ENCODE measurements at places on chromosomes 12 and 14.
A peak's percentile ranks its signal among the peaks of the same experiment; 100 is the strongest.

GRCh38 chr14:81759541-81759940, 225.9 kb upstream of the SEL1L start:
- no peak for DNase-seq

GRCh38 chr12:10111451-10111850, 12.7 kb upstream of the CLEC1A start:
- DNase-seq, result no peak

- DNase-seq, result peak; percentile 66
Observed at GRCh38 chr12:100154474-100155247, 12.0 kb upstream of the BLTP3B start.

DNA sequence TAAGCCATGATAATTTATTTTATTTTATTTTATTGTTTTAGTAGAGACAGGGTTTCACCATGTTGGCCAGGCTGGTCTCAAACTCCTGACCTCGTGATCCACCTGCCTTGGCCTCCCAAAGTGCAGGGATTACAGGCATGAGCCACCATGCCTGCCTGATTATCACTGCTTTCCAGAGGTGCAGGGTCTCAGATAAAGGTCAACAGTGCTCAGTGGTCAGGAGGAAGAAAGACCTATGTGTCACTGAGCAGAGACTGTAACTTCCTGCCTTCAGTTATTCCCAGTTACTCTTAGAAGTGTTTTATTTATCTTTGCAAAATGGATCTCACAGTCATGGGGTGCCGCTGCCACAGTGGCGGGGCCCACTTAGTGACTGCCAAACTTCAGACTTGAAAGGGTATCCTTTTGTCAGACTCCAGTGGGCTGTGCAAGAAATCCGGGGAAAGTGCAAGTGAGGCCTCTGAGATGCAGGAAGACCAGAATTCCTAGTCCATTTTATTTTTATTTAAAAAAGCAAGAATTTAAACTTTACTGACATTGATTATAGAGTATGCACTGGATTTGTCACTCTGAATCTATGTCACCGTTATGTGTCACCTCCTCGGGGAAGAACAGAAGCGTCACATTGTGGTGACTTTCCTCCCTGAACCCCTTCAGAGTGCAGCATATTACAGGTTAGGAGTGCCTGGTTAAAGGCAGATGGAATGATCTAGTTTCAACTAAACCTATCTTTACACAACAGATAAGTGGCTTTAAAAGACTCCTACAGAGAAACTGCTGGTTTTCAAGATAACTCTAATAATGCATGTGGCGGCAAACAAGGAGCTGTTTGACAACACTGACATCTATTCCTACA, 59.1 kb upstream of the BICD1 start:
- no peak for DNase-seq

- DNase-seq, result no peak
Observed at GRCh38 chr12:66144791-66145754, 14.5 kb upstream of the LLPH start.

DNA sequence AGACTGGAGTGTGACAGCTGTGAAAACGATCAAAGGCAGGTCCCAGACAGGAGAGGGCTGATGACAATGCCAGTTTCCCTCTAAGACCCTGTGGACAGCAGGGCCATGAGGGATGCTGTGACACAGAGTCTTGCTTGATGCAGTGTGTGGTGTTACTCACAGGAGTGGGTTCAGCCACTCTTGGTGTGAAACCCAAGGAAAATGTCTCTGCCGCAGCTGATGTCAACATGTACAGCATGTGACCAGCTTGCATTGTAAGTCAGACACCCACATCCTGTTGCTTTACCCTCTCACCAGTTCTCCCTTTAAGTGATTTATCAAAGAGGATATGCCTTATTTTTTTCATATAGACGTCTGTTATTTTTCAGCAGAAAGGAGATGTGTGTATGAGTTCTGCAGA, 268.6 kb downstream of the BTG1 start:
- DNase-seq, result peak; percentile 53

- DNase-seq, result no peak
Observed at GRCh38 chr12:54497883-54498282, 331 bp downstream of the NCKAP1L start.

DNA sequence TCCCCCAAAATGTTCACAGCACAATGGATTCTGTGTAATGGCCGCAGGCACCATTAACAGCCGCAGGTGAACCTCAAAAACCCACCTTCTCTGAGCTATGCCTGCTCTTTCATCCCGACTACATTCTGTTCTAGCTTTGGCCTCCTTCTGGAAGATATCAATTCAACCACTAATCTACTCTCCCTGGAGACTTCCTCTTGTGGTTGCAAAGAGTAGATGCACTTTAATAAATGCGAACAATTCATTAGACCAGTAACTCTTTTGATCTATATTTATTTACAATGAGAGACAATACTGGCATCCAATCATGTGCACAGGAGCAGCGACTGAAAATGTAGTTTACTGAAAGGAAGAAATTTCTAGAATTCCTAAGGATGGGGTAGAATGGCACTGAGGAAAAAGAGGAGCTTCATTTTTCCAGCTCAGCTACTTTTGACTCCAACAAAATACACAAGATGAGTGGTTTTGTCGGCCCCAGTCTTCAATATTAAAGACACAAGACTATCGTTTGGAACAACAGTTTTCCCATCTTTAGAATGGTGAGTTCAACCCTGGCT, 5.3 kb downstream of the GRIN2B start:
- no peak for DNase-seq

- no peak for DNase-seq
Observed at GRCh38 chr12:39205969-39206368, 237.0 kb downstream of the KIF21A start.

DNA sequence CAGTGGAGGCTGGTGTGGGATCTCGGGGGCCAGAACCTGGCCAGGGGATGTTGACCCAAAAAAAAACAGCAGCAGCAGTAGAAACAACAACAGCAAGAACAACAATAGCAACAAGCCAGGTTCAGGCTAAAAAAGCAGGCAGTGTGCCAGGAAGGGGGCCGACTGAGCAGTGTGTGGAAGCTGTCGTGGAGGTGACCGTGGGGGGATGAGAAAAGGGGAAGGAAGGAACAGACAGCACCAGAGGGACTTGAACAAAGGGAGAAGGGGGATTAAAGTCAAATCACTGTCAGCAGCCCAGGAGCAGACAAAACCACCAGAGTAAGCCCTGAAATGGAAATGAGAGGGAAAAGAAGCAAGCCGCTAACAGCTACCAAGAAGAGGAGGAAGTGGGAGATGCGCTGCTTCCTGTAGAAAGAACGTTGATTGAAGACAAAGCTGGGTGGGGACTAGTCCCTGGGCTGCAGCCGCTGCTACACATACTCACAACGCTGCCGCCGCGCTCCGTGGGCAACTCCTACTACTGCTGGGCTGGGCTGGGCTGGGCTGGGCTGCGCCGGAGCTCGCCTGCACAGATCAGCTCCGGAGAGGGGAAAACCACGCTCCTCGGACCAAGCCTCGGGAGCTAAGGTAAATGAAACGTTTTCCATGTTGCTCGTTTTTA, at the start of gene GNG2:
Gene GNG2, plus strand, starts transcription at position 449 of the 661 bp plus-strand sequence. CDS start 90,067 bp downstream, outside the sequence.
- peak; percentile 36 for DNase-seq

GRCh38 chr12:89539426-89540223, 13.8 kb upstream of the POC1B start:
- no peak for DNase-seq

DNA sequence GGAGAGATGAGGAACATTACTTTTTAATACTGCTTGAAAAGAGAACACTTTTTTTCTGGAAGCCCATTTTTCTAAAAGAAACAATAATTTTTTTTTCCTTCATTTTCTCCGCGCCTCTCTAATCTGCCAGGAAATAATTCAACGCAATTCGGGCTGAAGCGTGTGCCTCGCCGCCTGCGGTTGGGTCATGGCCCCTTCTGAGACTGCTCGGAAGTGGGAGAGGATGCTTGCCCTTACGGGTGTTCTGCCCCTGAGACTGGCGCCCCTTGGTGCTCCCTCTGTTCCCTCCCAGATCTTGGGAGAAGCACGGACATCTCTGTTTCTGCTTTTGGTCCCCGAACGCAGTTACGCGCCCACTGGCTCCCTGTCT, 332 bp upstream of the TBC1D30 start:
- no peak for DNase-seq

DNA sequence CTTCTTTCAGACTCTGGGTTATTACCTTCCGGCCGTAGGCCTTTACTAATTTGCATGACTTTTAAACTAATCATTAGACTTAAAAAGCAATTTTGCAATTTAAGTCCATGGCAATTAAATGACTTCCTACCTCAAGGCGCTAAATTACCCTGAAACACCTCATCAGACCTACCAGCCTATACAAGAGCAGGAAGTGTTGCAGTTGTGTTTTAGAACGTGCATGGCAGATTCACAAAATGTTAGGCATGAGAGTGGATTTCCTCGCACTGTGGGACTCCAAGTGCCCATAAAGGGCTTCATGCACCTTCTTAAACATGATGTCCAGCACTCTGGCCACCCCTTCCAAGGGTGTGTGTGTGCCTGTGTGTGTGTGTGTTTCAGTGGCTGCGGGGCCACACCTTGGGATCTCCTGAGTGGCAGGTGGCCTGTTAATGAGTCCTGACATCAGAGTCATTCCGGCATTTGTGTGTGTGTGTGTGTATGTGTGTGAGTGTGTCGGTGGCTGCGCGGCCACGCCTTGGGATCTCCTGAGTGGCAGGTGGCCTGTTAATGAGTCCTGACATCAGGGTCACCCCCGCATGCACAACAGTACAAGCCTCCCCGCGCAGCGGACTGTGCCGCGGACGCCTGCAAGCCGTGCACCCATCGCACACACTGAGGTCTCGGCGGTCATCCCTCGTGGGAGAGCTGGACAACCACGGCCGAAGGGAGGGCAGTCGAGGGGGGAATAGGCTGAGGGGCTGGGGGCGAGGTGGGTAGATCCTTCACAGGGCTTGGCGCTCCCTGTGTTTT, 900 bp downstream of the C2CD5 start:
- DNase-seq, result peak; percentile 10

GRCh38 chr14:55386037-55386808, 25.4 kb downstream of the ATG14 start:
- no peak for DNase-seq

DNA sequence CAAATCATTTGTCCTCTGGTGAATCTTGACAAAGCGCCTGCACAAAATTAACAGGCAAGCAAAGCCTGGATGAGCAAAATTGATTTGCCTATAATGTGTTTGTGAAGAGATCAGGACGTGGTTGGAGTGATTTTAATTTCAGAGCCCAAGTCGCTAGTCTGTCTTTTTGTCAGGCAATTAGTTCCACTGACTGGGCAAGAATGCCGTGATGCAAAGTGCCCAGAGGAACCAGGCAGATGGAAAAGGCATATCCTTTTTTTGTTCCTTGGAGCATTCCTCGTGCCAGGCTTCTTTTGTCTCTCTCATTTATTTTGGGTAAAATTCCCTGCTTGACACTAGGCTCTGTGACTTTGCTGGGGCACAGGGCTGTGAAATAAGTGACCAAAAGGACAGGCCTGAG, 65.9 kb upstream of the CCDC198 start:
- DNase-seq, result no peak

- DNase-seq, result no peak
Observed at GRCh38 chr12:15858353-15858752, 23.8 kb upstream of the STRAP start.

- DNase-seq, result no peak
Observed at GRCh38 chr12:38102197-38102596, 214.4 kb upstream of the ALG10B start.

- no peak for DNase-seq
Observed at GRCh38 chr14:85279407-85279806, 250.5 kb upstream of the FLRT2 start.

DNA sequence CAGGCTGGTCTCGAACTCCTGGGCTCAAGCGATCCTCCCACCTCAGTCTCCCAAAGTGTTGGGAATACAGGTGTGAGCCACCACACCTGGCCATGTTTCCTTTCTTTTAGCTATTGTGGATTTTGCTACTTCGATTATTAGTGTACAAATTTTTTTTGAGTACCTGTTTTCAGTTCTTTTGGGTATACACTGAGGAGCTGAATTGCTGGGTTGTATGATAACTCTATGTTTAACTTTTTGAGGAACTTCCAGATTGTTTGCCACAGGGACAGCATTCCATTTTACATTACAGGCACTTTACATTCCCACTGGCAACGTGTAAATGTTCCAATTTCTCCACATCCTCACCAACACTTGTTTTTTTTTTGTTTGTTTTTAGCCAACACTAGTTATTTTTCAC, 198.1 kb upstream of the TBX3 start:
- DNase-seq, result no peak

- no peak for DNase-seq
Observed at GRCh38 chr12:58917699-58918468, 2.4 kb downstream of the LRIG3 start.

GRCh38 chr14:99077844-99078236, 194.2 kb downstream of the BCL11B start:
- no peak for DNase-seq

DNA sequence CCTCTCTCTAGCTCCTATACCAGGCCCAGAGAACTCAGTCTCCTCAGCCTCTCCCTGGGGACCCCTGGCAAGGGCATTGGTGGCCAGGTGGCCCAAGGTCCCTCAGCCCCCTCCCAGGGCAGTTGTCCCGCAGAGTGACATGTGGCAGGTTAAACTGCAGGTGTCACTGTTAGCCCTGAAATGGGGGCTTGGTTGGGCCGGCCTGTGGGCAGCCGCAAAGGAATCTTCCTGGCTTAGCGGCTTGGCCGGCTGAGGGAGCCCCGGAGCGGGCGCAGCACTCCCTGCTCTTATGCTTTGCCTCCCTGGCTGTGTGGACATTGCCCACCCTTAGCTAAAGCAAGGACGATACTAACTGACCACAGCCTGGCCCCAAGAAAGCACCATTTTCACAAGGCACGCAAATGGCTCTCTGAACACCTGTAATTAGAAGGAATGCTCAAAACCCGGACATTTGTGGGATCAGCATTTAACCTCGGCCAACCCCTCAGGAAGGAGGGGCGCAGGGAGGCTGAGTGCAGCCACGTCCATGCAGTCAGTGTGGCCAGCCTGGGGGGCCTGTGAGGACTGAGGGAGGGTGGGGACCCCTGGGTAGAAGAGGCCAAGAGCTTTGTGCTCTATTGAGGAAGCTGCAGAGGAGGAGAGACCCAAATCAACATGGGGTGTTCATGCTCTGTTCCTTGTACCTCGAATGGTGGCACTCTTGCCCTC, 82.2 kb downstream of the PAPOLA start:
- DNase-seq, result no peak

DNA sequence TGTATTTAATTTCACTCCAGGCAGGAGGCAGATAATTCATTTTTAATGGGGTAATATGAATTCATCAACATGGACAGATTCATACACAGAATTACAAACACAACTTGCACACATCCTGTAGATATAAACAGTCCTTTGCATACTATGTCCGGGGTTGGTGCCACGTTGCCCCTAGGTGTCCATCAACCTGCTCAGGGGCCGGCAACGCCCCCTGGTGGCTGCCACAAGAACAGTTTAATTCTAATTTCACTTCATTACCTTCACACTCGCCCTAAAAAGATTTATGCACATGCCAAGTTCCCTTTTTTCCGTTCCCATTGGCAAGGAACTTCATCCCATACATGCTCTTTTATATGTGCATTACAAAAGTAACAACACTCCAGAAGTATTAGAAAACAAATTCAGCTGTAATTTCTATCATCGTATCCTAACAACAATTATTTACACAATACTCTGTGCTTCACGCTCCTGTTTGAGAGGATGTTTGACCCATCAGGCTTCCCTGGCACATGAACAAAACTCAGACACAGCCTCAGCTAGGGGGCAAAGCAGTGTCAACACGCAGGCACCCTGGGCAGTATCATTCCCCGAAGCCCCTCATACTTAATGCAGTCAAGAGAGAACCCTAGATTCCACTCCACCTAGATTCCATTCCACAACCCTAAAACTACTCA, 15.5 kb downstream of the MANSC1 start:
- DNase-seq, result peak; percentile 33
